Femur (tissue), 1 donor: ENCODE measurements at places on chromosomes 5 and 9.

DNA sequence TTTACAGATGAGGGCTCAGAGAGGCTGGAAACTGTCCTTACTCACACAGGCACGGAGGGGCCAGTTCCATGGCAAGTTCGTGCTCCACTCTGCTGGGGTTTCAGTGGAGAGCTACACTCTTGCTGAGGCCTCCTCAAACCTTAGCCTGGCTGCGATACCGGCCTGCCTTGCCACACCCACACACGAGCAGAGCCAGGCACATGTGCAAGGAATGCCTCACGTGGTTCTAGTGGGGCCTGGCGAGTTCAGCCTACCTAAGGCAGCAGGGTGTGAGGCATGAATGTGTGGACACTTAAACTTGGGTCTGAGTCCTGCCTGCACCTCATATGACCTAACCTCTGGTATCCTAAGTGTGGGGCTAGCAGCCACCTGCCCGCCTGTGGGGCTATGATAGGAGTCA is 21.5 kb upstream of the PRDM12 start:
- no peak for DNase-seq

- DNase-seq = no peak
These were observed 55.7 kb downstream of the CAST start for GRCh38 chr5:96717874-96718273.

DNA sequence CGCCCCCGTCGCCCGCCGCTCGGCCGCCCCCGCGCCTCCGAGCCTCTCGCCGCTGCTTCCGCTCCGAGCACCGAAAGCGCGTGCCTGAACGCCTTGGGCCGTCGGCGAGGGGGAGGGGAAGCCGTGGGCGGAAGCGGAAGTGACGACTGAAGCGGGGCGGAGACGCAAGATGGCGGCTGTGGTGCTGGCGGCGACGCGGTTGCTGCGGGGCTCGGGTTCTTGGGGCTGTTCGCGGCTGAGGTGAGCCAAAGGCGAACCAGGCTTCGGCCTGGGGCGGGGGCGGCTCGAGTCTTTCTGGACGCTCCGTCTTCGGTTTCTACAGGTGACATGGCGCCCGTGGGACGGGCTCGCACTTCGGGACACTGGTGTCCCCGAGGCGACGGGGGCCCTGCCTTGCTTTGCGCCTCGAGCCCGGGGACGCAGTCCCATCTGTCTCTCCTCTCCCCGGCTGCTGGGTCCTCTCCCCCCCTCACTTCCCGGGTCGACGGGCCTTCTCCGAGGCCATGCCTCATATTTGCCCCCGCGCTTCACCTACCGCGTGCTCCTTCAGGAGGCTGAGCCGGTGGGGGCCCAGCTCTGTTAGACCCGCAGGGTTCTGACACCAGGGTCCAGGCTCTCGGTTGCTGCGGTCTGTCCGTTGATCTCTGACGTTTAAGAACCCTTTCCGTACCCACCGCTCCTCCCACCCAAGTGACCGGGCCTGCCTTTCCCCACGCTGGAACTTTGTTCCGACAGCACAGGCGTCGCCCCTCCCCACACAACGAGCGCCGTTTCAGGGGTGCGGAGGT is at the start of the genes ENTR1 and PMPCA:
TSS of gene ENTR1 (minus strand) at position 115 of the 788 bp plus-strand sequence. CDS start 217 bp downstream, outside the sequence.
TSS of gene PMPCA (plus strand) at position 159 of the 788 bp plus-strand sequence. CDS start at position 170, 11 bp downstream.
- DNase-seq = peak; percentile 95

DNA sequence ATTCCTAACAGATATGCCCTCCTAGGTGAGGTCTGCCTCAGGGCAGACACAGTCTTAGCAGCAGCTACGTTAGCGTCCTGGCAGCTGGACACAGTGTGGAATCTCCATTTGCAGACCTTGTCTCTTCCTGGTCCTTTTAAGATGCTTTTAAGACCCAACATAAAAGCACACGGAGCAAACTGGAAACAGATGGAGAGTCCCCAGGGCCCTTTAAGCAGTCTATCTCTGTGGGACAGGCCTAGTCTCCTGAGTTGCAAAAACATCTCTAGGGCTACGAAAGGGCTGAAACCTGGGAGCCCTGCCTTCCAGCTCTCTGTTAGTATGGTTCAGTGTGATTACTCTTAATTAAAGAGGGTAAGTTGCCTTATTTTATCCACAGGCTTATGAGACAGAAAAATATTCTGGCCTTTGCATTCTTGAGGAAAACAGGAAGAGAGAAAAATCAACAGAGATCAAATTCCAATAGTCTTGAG is 66.0 kb upstream of the GNA14 start:
- no peak for DNase-seq

- no peak for DNase-seq
These were observed 93.1 kb downstream of the RALGPS1 start for GRCh38 chr9:127007638-127008037.

GRCh38 chr5:9207817-9208418 is 338.0 kb downstream of the SEMA5A start:
- DNase-seq = no peak

GRCh38 chr9:22157276-22157675 is 148.2 kb upstream of the CDKN2B start:
- DNase-seq = no peak
